ENCODE measurements at places on chromosomes 3 and 15.

DNA sequence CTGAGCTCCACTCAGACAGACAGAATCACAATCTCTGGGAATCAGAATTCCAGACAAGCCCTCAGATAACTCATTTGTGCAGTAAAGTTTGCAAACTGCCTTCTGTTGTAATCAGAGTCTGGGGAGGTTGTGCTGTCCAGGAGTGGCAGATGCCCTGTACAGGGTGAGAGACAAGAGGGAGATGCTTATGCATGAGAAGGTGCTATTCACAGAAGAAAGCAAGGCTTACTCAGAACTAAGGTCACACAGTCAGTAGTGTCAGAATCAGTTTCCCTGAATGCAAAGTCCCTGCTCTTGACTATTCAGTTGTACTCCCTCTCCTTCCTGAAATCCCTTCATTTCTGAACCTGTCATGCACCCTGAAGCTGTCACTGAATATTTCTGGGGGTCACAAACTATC is 43.7 kb downstream of the SRPRB start:
- no peak for DNase-seq

- no peak for DNase-seq
Observed at GRCh38 chr3:127439621-127440020, 150.9 kb downstream of the TPRA1 start.

- DNase-seq, result no peak
Observed at GRCh38 chr3:107637416-107638183, 114.8 kb downstream of the BBX start.

DNA sequence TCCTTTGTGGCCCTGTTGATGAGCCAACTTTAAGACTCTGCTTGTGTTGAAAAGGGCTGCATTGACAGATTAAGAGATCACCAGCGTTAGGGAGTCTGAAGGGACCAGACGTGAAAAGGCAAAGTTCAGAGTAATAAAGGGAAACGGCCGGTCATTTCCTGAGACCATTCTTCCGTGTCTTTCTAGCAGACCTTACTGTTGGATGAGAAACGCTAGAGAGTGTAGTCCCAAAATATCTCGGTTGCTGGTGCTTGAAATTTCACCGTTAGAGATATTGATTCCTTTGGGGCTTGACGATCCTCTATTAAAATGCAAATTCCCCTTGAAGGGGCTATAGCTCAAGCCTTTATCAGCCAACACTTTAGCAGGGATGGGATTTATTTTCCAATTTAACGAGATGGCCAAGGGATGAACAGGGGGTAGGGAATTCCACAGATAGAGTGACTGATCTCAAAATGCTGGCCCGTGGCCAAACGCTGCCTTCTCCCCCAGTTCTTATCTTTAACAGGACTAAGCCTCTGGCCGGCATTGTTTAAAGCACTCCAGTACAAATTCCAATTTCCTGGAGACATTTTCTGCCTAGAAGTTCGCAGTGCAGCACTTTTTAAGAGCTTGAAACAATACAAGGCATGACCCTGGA is 250.4 kb downstream of the TJP1 start:
- DNase-seq, result no peak

DNA sequence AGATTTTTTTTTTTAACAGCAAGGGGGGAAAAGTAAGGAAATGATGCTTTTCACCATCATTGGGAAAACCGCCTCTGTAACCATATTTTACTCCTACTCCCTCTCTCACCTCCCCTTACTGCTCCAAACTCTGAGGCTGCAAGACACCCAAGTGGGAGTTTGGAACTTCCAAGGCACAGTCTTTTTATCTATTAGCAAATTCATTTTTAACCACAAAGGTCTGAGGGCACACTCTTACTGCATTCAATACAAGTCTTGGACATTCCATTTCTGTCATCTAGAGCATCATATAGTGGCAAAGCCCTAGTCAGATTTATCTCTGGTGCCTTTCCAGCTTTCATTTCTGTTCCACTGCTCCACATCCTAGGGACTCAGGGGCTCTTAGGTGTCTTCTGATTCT is 13.2 kb downstream of the FAM162A start:
- DNase-seq, result no peak

- no peak for DNase-seq
Observed at GRCh38 chr3:69435274-69436265, 49.7 kb upstream of the FRMD4B start.

DNA sequence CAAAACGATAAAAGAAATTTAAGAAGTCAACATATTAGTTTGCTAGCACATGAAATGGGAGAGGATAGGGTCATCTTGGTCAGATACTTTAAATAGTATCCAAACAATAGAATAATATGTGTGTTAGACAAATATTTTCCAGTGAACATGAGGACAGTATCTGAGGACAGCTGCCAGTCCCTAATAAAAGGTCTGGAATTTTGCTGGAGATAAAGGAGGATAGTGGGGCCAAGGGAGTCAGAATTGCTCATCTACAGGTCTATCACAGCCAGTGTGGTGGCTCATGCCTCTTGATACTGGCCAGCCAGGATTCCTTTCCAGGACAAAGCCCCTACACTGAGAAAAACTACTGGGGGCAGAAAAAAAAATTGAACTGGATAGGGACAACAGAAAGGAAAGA is 74.0 kb downstream of the HERC1 start:
- DNase-seq, result no peak

GRCh38 chr15:41513506-41514227 is at the start of gene LTK:
Gene LTK, minus strand, starts transcription at chr15:41513827. Its CDS starts 118 bp downstream, at chr15:41513709.
- no peak for DNase-seq

DNA sequence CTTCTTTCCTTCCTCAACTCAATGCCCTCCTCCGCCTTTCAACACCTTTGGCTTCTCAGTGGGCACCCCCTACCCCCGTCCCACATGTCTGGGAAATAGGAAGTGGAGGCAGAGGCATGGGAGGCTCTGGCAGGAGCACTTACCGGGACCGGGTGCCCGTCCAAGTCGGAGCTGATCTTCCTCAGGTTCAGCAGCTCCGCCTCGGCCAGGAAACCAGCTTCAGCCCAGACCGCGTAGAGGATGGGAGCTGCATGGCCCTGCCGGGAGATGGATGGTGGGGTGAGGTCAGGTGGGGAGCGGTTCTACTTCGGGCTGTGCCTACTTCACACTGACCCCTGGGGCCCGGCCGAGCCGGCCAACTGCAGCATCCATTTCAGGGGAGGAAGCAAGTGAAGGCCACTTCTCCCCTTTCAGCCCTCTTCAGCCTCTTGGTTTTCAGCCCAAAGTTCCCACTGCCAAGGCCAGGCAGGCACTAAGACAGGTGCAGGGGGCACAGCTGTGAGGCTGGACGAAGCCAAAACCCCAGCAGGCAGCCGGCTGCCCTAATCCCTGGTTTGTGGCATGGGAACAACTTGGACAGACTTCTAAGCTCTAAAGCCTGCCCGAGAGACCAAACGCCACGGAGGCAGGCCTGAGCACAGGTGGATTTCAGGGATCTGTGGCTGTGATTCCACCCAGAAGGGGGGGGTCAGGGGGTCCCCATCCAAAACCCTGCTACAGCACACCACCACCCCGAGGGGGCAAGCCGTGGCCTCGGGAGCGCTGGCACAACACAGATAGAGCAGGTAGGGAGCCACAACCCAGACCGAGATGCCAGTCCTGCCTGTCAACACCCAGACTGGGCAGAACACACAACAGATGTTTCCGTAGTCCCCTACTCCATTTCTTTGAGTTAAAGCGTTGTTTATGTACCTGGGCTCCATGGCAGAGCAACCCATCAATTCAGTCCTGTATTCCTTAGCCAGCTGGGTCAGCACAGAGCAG is 14.5 kb downstream of the TKT start:
- no peak for DNase-seq

- DNase-seq, result no peak
Observed at GRCh38 chr3:134483195-134483900, 2.4 kb downstream of the ANAPC13 start.

- DNase-seq, result no peak
Observed at GRCh38 chr3:178845420-178846118, 226.0 kb downstream of the ZMAT3 start.

GRCh38 chr3:151387842-151388241 is 3.3 kb upstream of the P2RY12 start:
- no peak for DNase-seq

DNA sequence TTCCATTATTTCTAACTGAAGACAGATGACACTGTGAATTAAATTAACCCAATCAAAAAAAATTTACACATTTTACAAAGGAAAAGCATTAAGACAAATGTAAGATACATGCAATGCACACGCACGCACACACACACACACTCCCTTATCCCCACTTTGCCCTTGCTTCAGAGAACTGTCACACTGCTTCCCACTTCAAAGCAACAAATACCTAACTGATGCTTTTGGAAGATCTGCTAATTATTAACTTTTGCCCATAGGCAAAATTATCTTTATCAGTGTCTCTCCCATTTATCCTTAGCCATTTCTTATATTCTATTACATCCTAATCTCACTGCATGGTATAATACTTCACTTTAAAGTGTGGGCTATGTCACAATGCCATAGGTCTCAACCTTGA is 60.3 kb downstream of the SETD2 start:
- DNase-seq, result no peak

- no peak for DNase-seq
Observed at GRCh38 chr15:61441891-61442290, 212.8 kb upstream of the RORA start.

- no peak for DNase-seq
Observed at GRCh38 chr3:64668582-64669510, 19.0 kb downstream of the ADAMTS9 start.

GRCh38 chr3:16103472-16103871 is 71.0 kb upstream of the GALNT15 start:
- DNase-seq, result no peak

GRCh38 chr15:62895139-62895866 is 147.2 kb upstream of the TPM1 start:
- no peak for DNase-seq

GRCh38 chr3:170226426-170226960 is 4.3 kb downstream of the PRKCI start:
- DNase-seq, result no peak

GRCh38 chr3:197329382-197329781 is 31.0 kb upstream of the DLG1 start:
- no peak for DNase-seq

DNA sequence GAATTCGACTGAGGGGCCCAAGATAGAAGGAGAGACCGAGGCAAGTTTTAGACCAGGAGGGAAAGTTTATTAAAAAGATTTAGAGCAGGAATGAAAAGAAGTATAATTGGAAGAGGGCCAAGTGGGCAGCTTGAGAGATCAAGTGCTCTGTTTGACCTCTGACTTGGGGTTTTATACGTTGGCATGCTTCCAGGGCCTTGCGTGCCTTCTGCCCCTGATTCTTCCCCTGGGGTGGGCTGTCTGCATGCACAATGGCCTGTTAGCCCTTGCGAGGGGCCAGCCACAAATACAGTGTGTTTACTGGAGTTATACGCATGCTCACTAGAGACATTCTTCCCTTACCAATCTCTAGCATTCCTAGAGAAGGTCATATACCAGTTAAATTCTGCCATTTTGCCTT is 70.7 kb upstream of the LARS2 start:
- no peak for DNase-seq

- no peak for DNase-seq
Observed at GRCh38 chr3:72058493-72059081, 273.6 kb upstream of the PROK2 start.

- no peak for DNase-seq
Observed at GRCh38 chr3:128170866-128171516, 17.7 kb downstream of the EEFSEC start.

- no peak for DNase-seq
Observed at GRCh38 chr3:190326930-190327329, 4.7 kb upstream of the CLDN1 start.

- DNase-seq, result no peak
Observed at GRCh38 chr3:94118390-94118789, 55.5 kb downstream of the NSUN3 start.

DNA sequence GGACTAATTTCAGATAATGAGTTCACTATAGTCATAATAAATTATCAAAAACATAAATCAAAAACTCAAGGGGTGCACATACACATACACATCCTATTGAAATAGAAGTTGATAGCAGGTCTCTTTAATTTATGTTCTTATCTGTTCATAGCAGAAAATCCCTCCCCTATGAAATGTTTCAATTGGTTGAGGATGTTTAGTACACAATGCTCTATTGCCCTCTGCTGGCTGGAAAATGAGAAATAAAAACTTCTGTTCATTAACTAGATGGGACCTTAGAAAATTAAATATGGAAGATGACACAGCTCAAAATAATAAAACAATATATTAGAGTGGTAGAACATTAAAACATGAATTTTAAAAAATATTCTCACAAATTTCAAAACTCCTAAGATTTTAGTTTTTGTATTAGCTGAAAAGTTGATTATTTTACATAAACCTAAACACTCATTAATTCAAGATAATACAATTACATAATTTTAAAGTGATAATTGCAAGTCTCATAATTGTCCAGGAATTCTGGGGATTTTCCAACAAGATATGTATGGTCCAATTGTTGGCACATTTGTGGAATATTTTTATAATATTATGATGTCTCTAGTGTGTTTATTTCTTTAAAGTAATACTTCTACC is 735.0 kb downstream of the ROBO1 start:
- peak; percentile 37 for DNase-seq

GRCh38 chr3:170021083-170021482 is 16.7 kb upstream of the GPR160 start:
- DNase-seq, result no peak

GRCh38 chr15:83835479-83835878 is 181.6 kb downstream of the ADAMTSL3 start:
- DNase-seq, result no peak

- no peak for DNase-seq
Observed at GRCh38 chr3:27533718-27534573, 49.8 kb upstream of the SLC4A7 start.

DNA sequence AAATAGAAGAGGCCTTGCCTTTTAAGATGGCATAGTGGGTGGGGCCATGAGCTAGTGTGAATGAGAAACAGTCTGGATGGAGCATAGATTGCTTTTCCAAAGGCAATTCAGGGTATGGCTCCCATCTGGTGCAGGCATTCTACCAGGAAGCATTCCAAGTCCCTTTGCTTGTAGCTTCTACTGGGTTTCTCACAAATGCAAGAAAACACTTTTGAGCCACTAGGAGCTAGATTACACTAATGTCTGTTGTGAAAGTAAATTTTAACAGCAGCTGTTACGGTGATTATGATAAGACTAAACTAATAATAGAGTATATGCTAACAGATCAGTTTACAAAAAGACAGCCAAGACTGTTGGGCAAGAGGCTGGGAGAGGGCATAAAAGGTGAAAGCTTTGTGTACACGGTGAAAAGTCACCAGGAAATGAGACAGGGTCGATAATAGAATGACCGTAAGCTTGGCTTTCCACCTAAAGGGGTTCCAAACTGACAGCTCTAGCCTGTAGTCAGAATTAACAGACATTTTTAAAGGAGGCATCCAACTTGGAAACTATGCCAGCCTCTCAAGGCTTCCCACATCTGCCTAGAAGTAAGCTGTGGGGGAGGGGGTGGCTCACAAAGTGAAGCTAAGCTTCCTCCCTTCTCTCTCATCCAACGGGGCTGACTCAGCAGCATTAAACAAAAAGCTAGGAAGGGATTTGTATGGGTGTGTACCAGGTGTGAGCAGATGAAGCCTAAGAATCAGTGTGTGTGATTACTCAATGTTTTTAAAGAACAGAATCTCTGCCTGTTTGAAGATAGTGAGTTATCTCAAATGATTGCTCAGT is 61.1 kb upstream of the GPD1L start:
- no peak for DNase-seq
